Stimulated activated CD8-positive, alpha-beta memory T cell treated with anti-CD3 and anti-CD28 coated beads, Interleukin-2, amount 100 ng/mL, for 1 hour (primary cell): ENCODE measurements at places on chromosomes 12 and 14.

GRCh38 chr12:31440586-31440985 is 114.6 kb upstream of the SINHCAF start:
- DNase-seq: no peak

DNA sequence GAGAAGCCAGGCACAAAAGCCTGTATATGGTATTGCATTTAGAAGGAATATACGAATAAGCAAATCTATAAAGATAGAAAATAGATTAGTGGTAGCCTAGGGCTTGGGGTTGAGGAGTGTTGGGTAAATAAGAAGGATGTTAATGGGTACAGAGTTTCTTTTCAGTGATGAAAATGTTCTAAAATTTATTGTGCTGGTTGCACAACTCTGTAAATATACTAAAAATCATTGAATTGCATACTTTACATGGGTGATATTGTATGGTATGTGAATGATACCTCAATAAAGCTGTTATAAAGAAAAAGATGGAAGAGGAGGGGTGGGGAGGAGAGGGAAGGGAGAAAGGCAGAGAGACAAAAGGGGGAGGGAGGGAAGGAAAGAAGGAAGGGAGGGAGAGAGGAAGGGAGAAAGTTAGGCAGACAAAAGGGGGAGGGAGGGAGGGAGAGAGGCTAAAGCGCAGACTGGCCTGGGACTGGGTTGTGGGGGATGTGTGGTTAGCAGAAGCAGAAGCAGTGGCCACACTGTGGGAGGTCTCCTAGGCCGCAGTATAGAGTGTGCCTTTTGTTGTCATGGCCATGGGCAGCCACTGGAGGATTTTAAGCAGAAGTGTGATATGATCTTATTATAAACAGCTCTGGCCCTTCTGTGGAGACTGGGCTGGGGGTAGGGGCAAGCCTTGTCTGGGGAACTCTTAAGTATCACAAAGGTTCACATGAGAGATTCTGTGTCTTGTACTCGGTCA is 73.6 kb upstream of the ELK3 start:
- DNase-seq: no peak

DNA sequence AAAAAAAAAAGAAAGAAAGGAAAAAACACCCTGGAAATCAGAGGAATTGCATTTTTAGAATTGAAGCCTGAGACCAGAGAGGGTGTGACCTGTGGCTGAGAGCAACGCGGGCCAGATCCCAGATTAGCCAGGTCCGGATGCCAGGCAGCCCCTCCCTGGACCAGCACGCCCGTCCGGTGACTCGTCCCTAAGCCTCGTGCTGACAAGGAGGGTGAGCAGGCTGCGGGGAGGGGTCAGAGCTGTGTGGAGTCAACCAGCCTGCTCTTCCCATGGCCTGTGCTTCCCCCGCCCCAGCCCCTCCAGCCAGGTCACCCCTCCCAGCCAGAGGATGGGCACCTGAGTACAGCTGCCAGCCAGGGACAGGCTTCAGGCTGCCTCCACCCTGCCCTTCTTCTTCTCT is 4.2 kb upstream of the KLC1 start:
- no peak for DNase-seq

DNA sequence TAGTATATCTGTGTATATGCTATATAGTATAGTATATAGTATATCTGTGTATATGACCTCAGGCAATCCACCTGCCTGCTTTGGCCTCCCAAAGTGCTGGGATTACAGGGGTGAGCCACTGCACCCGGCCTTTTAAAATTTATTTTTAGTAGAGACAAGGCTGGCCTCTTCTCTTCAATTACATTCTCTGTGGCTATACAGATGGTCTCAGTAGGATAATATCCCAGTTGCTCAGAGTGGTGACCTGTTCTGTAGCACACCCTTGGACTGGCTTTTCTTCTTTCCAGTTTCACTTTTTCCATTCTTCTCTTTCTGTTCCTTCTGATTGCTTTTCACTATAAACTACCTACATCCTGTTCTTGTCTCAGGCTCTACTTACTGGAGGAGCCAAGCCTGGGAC is 3.1 kb upstream of the NFATC4 start:
- no peak for DNase-seq

- no peak for DNase-seq
Observed at GRCh38 chr12:115687094-115687493, 590.4 kb downstream of the MED13L start.

- no peak for DNase-seq
Observed at GRCh38 chr14:61128382-61129167, 147.5 kb downstream of the SLC38A6 start.

- DNase-seq: peak; percentile 37
Observed at GRCh38 chr14:92613008-92613658, 99.6 kb downstream of the RIN3 start.

GRCh38 chr12:7093892-7094291 is 1.6 kb upstream of the C1R start:
- no peak for DNase-seq

DNA sequence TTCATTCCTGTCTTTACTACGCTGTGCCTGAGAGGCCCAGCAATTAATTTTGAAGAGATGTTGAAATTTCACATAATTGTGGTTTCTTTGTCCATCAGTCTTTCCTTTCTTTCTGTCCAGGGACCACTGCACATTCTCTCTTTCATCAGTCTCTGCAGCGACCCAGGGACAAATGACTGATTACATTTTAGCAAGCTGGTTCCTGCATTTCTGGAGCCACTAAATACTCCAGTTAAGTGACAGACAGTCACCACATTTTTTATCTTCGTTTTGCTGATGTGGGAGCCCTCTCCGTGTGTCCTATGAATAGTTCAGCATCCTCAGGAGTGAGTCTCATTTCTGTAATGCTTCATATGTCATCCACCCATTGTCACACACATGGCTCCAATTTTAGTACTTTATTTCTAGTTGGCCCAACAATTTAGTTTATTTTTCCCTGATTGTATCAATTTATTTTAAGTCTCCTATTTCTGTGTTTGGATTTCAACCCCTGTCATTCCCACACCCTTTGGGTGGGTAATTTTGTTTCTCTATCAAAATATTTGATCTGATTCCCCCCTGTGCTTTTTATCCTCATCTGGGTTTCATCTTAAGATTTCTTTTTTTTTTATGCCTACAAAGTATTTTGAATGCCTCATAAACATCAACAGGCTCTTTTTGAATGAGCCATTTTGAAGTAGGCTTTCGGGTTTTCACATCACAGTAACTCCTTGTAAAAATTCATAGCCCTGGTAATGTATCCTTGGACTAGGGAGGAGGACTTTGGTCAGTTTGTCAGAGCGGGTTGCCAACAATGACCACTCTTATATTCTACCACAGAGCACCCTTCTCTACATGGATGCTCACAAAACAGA is 1196.5 kb downstream of the GALC start:
- DNase-seq: no peak

DNA sequence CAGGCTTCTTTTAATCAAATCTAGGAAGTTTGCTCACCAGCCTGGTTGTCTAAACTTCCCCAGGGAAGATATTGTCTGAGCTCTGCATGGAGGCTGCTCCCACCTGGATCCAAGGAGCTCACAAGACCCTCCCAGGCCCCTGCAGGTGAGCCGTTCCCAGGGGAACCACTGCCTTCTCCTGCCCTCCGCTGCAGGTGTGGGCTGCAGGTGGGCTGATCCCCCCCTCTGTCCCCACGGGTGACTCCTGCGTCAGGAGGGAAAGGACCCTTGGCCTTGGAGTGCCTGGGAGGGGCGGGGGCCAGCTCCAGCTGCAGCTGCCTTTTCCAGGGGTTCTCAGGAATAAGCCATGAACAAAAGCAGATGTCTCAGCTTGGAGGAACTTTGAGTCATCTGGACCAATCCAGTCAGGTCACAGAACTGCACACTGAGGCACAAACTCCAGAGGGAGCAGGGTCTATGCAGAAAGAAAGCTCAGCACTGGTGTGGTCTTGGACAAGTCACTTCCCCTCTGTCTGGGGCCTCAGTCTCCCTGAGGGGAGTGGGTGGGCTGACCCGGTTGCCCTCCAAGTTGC is 246.6 kb upstream of the RTL1 start:
- no peak for DNase-seq

- no peak for DNase-seq
Observed at GRCh38 chr14:51305751-51306150, 65.7 kb downstream of the TMX1 start.

GRCh38 chr14:32706721-32707519 is 231.8 kb upstream of the NPAS3 start:
- no peak for DNase-seq

DNA sequence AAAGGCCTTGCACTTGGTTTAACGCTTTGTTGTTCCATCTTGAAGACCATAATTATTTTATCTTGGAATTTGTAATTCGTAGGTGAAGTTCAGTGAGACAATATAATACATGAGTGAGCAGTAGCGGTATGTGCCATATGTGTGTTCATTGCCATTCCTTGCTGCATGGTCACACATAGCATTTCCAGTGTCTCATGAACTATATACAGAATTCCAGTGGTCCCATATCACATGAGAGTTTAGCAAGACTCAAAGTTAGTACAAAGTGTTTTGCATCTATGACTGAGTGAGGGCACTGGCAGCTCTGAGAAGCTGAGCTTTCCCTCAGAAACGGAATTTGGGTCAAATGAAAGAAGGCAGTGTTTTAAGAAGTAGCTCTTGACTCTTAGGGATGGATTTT is 359.8 kb downstream of the FOXG1 start:
- no peak for DNase-seq

DNA sequence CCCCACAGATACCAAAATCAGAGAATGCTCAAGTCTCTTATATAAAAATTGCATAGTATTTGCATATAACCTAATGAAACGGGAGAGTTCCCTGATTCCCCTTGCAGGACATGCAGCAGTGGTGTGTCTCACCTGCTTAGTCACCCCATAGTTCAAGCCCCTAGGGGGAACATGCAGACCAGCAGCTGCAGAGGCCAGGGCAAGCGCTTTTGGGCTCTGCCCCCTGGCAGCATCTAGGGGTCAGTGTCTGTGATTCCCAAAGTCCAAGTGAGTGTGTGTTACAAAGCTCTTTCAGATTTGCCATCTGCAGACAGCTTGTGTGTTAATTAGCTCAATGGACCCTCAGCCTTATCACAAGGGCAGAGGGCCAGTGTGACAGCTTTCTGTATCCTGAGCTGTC is 110.1 kb downstream of the DNAI7 start:
- DNase-seq: no peak

DNA sequence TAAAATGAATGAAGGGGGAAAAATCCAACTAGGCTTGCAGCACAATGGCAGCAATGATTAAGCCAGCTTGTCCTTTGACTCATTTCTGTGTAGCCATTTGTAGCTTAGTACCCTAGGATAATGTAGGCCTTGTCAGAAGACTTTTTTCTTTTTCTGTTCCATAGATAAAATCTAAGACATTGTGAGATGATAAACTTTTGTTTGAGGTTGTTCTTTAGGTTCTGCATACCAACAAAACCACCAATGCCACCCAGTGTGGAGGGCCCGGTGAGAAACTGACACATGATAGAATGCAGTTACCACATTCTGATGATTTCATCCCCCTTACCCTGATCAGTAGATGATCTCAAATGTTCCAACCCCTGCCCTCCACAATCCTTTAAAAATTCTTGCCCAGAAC is 6.6 kb upstream of the KLRD1 start:
- DNase-seq: no peak

GRCh38 chr12:14283489-14284144 is 81.9 kb upstream of the ATF7IP start:
- no peak for DNase-seq

GRCh38 chr12:108495823-108496579 is 19.1 kb upstream of the FICD start:
- no peak for DNase-seq

DNA sequence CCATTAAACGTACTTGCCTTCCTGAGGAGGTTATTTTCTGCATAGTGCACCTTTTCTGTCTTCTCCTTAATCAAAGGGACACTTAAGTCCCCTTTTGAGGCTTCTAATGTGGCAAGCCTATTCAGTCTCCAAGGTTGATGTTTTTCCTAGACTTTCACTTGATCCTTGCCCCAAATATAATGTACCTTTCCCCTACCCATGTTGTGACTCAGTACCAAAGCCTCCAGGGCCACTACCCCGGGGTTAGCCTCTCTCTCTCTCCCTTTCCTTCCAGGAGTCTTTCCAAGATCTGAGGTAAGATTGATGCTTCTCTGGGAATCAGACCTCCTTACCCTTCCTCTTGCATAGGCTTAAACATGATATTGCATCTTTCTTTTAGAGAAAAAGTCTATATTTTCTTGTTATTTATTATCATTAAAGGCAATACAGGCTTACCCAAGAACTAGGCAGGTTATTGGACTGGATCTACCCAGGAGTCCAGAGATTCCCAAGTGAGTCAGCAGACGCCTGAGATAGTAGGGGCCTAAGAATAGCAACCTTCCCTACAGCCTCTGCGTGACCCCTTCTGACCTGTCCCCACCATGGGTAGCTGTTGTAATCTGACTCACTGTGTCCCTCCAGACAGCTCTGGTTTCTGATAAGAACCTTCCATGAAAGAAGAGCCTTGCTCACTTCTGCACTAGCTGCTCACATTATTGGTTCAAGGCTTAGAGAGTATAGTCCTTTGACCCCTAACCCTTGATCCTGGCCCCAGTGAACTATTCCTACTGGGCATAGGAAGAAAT is 172.9 kb downstream of the ZFP36L1 start:
- DNase-seq: no peak

DNA sequence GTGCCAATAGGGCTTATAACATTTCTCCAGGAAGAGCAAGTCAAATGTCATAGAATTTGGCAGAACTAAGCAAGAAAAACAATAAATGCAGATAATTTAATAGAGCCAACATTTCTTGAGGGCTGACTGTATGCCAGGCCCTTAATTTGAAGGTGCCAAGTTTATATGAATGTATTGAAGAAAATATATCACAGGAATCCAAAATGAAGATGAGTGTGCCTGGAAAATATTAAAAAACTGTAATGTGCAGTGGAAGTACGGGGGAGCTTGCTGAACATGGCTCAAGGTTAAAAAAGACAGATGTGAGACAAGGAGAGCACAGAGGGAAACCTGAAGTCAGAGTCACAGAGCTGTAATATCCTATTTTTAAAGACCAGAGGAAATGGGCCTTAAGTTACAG is 16.4 kb downstream of the NR1H4 start:
- DNase-seq: no peak

DNA sequence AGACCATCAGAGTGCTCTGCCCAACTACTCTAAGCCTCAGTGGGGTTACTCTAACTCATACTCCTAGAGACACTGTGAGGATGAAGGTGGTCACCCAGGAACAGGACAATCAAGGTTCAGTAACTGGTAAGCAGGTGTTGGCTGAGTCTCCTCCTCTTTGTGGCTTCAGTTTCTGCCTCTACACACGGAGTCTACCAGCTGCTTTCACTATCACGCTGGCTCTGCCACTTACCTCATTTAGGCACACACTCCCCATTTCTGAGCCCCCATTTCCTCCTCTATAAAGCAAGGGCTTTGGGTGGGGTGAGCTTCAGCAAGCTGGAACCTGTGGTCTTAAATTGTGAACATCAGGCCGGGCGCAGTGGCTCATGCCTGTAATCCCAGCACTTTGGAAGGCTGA is 7.3 kb upstream of the TCHP start:
- DNase-seq: no peak
